ENCODE measurements at places on chromosomes 5 and 9.

- DNase-seq, result no peak
Observed at GRCh38 chr5:36763454-36763853, 113.1 kb upstream of the NIPBL start.

GRCh38 chr9:94630281-94630680, 9.0 kb downstream of the FBP1 start:
- no peak for DNase-seq

GRCh38 chr5:6394429-6395101, 16.2 kb upstream of the MED10 start:
- no peak for DNase-seq

DNA sequence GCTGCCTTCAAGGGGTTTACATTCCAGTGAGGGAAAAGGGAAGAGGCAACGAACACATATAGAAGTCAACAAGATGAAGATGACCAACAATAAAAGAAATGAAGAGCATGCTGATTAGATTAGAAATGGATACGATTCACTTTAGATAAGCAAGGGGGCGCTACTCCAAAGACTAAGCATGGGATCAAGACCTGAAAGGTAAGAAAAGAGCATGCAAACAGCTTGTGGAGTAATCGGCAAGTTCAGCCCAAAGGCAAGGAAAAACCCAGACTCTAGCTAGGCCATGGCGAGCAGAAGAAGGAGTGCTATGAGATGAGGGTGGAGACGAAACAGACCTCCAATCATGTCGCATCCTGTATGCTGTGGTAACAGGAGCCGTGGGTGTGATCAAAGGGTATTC, 124.4 kb downstream of the FANCC start:
- no peak for DNase-seq

DNA sequence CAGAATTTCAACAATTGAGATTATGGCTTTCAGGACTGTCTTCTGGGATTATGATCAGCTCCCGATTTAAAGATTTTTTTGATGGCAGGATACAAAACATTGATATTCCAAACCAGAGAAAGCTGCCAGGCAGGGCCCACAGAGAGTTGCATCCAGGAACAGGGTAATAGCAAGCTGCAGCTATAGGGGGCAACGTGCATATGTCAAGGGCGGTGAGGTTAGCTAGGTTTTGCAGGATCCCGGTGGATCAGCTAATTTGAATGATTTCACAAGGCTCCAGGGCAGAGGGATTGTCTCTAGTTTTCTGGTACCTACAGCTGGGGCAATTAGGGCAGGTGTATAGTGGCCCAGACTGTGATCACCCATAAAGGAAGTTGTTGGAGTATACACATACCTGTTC, 339.4 kb downstream of the CHSY3 start:
- no peak for DNase-seq

DNA sequence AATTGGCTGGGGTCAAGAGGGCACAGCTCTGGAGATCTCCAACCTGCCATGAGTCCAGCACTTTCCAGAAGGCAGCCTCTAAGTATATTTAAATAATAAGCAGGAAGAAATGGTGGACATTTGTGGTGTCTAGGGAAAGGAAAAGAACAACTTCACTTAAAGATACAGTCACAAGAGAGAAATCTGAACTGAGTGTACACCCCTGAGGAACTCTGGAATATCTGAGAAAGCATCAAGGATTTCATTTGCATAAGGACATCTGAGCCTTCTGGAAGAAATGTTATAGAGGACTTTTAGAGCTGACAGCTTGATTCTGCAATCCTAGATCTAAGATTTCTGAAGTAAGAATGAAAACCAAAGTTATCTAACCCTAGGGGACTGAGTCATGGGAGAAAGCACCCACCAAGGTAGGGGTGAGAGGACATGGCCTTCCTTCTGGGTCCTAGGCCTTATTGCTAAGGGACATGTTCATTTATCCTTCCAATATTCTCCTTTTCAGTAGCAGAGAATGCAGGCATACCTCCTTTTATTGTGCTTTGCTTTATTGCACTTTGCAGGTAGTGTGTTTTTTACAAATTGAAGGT, 253.4 kb upstream of the SLC24A2 start:
- DNase-seq, result no peak

DNA sequence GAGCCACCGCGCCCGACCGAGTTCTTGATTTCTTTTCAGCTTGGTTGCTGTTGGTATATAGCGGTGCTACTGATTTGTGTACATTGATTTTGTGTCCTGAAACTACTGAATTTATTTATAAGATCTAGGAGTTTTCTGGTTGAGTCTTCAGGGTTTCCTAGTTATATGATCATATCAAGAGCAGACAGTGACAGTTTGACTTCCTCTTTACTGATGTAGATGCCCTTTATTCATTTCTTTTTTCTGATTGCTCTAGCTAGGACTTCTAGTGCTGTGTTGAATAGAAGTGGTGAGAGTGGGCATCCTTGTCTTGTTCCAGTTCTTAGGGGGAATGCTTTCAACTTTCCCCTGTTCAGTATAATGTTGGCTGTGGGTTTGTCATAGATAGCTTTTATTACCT, 17.4 kb upstream of the LRRC19 start:
- DNase-seq, result no peak

DNA sequence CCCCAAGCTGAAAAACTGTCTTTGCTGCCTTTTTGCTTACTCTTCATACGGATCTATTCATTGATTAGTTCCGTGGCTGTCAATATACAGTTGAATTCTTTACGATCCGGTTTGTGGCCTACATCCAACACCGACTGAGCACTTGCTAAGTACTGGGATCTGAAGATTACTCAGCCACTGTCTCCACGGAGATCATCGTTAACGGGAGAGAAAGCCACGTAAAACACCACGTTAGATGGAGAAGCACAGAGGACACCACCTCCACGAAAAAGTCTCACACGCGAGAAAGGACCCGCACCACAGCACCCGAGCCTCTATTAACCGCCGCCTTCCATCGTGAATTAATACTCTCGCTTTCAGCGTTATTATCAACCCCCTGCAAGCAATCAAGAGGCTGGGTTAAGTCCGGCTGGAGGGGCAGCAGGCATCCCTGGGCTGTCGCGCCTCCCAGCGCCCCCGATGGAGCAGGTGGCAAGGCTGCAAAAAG, 650 bp downstream of the ELP1 start:
- no peak for DNase-seq

- no peak for DNase-seq
Observed at GRCh38 chr5:39340506-39340905, 23.8 kb downstream of the C9 start.

GRCh38 chr9:92616655-92617111, 53.2 kb downstream of the IPPK start:
- no peak for DNase-seq

DNA sequence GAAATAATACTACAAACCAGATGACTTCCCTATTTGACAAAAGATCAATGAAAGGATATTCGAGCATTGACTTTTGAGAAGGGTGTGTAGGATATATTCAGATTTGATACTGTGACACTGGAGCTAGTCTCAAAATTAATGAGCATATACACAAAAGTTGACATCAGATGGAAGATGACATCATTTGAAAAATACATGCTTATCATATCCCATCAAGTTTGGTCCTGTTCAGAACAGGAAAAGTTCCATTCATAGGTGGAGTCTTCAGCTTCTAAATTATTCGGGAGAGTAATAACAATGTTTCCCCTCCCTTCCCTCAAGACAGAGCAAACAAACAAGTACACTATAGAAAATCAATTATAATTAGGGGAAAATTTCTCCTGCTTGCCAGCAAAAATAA, 348.3 kb downstream of the NDUFS4 start:
- DNase-seq, result no peak

GRCh38 chr5:16712620-16713019, 95.8 kb upstream of the RETREG1 start:
- peak; percentile 60 for DNase-seq

GRCh38 chr9:120932086-120932823, 5.7 kb upstream of the TRAF1 start:
- DNase-seq, result no peak

GRCh38 chr5:169268019-169268418, 32.9 kb downstream of the SLIT3 start:
- no peak for DNase-seq
